ENCODE measurements at places on chromosomes 2 and 18.
A peak's percentile ranks its signal among the peaks of the same experiment; 100 is the strongest.

DNA sequence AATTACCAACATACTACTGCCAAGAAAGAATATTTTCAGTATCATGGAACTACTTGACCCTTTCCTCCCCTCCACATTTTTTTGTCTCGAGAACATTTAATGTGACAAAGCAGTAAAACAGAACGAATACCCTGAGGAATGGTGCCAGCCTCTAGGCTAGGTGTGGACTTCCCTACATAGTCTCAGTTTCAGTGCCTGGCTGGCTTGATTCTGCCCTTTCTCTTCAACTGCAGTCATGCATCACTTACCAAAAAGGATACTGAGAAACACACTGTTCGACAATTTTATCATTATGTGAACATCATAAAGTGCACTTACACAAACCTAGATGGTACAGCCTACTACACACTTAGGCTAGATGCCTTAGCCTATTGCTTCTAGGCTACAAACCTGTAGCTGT is 305.3 kb upstream of the HNRNPA3 start:
- DNase-seq, result no peak

- DNase-seq, result peak; percentile 65
Observed at GRCh38 chr2:102826904-102827303, 65.1 kb downstream of the TMEM182 start.

DNA sequence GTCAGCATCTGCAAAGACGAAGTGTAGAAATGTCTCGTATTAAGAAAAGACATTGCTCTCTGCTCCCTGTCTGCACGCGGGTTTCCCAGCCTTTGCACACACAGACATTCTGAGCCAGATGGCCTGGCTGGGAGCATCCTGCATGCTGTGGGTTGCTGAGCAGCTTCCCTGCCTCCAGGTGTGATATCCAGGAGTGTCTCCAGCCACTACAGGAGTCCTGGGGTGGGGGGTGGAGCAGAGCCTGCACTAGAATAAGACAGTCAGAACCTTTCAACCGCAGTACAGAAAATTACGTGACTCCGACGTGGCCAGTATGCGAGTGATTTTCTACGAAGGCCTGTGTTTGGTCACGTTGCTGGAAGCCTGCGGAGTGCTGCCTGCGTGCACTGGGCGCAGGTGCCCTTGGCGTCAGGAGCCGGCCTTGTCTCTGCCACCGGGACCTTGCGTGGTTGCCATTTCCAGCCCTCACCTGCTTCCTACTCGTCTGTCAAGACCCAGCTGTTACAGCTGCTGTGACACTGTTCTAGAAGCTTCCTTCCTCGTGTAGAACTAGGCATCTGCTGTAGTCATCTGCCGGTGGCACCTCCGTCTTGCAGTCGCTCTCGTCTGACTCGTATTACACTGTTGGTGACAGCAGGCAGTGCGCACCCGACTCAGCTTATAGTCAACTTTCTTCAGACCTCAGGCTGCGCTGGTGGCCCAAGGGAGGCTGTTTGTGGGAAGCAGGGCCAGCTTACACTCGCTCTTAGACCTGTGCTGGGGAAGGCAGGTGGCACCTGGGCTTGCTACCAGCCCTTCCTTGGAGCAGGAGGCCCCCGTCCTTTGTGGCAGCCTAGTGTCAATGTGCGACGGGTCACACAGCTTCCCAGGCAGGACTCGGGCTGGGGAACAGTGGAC is 11.2 kb downstream of the CTDP1 start:
- no peak for DNase-seq

- DNase-seq, result no peak
Observed at GRCh38 chr2:26691161-26691560, 1.4 kb upstream of the KCNK3 start.

GRCh38 chr18:50753311-50753710 is 66.5 kb downstream of the MRO start:
- DNase-seq, result no peak

GRCh38 chr18:69865776-69866175 is 81.9 kb downstream of the CD226 start:
- DNase-seq, result no peak
